Adrenal gland (tissue), 19 donors: ENCODE measurements at places on chromosomes 5 and 9.

- DNase-seq = no peak
Measured at GRCh38 chr5:67996596-67996995, 219.0 kb upstream of the PIK3R1 start.

DNA sequence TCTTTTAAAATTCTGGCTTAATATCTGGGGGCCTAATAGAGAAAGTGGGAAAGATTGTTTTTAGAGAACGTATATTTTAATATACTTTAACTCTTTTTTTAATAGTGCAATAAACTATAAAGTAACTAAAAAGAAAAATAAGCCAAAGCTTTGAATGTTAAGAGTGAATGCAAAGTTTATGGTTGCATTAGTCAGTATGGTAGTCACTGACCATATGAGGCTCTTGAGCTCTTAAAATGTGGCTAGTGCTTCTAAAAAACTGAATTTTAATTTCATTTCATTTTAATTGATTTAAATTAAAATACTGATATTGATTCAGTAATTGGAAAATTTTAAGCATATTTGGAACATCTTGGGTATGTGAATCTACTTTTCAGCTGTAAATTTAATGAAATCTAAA is 310.7 kb downstream of the PJA2 start:
- no peak for DNase-seq

DNA sequence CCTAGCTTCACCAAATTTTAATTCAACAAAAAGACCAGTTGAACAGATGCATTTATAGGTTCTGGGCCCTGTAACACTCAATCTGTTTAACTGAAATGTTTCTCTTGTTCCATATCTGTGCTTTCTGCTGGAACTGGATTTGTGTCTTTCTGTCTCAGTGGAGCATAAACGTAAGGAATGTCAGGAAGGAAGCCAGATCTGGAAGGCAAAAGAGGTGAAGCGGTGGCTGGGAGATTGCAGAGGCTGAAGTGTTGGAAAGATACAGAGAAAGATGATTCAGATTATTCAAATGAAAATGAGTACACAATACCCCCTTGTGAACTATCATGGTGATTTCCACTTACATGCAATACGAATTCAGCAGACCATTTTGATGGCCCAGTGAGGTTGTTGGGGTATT is 406.8 kb downstream of the BRINP1 start:
- DNase-seq = no peak

GRCh38 chr5:140346348-140347221 is at the start of gene HBEGF:
HBEGF (minus strand) TSS chr5:140346603; CDS start chr5:140346328, 275 bp downstream.
- DNase-seq = peak; percentile 89

DNA sequence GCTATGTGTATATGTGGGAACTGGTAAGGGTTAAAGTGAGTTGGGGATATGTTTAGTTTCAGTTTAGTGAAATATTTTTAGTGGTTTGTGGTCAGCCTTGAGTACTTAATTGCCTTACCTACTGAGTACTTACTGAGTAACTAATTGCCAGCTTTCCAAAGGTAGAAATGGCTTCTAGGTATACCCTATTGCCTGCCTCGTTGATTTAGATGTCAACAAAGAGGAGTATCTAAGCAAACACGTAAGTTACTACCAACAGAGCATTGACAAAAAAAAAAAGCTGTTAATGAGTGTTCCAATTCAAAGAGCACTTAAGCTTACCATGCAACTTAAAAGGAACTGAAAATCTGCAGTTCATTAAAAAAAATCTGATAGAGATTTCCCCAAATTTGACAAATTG is 8.8 kb downstream of the ATP10B start:
- DNase-seq = no peak

DNA sequence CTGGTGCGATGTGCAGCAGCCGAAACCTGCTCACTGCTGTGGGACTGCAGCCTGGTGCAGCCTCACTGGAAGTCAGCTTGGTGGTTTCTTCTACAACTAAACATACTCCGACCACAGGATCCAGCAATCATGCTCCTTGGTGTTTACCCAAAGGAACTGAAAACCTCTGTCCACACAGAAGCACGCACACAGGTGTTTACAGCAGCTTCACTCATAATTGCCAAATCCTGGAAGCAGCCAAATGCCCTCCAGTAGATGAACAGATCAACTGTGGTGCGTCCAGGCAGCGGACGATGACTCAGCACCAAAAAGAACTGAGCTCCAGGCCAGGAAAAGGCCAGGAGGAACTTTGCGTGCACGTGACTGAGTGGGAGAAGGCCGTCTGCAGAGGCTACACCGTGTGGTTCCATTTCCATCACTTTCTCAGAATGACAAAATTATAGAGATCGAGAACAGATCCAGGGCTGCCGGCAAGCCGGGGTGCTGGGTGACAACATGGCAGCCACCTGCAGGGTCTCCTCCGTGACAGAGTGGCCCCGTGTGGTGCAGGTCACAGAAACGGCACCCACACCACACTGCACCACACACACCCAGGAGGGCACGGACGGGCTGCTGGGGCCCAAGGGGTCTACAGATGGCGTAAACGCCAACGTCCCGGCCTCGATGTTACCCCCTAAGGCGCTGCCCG is 23.1 kb upstream of the NSMF start:
- DNase-seq = peak; percentile 88

- no peak for DNase-seq
Measured at GRCh38 chr5:158058208-158059120, 199.5 kb upstream of the CLINT1 start.

- DNase-seq = no peak
Measured at GRCh38 chr5:142719836-142720370, 34.0 kb upstream of the FGF1 start.

- no peak for DNase-seq
Measured at GRCh38 chr9:101341958-101342357, 42.8 kb downstream of the BAAT start.

DNA sequence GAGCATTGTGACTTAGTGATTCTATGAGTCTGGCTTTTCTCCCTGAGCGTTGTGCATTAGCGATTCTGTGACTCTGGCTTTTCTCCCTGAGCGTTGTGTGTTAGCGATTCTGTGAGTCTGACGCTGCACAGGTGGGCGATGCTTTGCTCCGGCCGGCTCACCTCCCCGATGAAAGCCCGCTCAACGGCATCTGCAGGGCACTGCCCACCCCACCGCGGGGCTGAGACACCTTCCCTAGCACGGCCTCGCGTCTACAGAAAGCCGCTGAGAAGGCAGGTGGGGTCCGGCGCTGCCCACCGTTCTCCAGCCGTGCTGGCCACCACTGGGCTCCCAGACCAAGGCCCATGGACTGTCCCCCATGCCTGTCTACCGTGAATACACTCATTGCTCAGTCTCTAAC is 12.8 kb upstream of the SLC9A3 start:
- no peak for DNase-seq

DNA sequence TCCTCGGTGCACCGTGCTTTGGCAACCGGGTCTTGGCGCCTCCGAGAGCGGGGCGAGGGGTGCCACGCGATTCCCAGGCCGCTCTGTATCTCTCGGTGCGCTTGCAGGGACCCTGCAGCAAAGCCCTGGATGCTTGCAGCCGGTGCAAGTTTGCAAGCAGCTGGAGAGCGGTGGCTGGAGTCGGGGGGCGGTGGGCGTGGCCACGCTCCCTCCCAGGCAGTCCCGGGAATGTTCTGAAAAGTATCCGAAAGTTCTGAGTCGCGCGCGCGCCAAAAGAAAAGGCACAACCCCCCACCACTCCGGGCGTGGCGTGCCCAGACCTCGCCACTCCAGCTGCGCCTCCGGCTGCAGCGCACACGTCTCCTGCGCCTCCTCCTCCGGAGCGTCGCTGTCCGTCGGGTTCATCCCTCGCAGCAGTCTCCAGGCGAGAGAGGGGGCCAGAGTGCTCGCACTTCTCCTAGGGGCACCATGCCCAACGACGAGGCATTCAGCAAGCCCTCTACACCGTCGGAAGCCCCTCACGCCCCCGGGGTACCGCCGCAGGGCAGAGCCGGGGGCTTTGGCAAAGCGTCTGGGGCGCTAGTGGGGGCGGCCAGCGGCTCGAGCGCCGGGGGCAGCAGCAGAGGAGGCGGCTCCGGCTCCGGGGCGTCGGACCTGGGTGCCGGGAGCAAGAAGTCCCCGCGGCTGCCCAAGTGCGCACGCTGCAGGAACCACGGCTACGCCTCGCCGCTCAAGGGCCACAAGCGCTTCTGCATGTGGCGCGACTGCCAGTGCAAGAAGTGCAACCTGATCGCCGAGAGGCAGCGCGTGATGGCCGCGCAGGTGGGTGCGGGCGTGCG is at the start of gene DMRT1:
DMRT1 (plus strand) TSS at position 327 of the 839 bp plus-strand sequence; CDS start at position 469, 142 bp downstream.
- DNase-seq = no peak

DNA sequence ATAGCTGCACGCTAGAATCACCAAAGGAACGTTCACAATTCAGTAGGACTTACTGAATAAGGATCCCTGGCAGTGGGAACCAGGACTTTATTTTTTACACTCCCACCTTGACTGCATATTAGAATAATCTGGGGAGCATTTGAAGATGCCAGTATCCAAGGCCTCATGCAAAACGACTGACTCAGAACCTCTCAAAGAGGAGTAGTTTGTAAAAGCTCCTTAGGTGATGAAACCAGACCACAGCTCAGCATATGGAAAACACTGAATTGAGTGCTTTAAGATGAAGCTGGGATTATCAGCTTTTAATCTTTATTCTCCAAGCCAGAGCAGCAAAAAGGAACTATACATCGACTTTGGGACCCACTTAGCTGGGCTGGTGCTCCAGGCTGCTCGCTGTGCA is 288.3 kb downstream of the MLLT3 start:
- DNase-seq = no peak

GRCh38 chr5:133933169-133933509 is 35.3 kb downstream of the C5orf15 start:
- no peak for DNase-seq

DNA sequence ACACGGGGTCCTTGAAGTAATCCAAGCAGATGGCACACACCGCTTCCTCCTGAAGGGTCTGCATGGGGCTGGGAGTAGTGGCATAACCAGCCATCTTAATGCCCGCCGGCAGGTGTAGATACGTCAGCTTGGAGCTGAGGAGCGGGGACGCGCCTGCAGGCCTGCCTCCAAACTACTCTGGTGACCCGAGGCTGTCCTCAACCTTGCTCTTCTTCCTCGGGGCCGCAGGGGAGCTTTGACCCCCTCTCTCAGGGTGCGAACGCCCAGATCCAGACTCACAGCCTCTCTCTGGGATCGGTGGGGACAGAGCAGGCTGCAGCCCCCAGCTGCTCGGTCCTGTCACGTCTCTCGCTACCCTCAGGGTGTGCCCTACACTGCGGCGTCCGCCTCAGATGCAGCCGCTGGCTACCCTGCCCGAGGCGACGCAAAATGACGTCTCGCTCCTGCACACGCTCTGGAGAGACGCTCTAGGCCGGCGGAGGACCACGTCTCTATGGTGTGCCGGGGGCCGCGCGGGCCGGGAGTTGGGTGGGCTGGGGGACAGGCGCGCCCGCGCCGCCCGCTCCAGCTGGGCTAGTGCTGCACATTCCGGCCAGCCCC is at the start of gene TRIM52:
TRIM52 (minus strand) TSS at position 424 of the 600 bp plus-strand sequence; CDS start at position 94, 330 bp downstream.
- peak; percentile 91 for DNase-seq

- DNase-seq = no peak
Measured at GRCh38 chr5:144191998-144192397, 21.3 kb downstream of the KCTD16 start.

DNA sequence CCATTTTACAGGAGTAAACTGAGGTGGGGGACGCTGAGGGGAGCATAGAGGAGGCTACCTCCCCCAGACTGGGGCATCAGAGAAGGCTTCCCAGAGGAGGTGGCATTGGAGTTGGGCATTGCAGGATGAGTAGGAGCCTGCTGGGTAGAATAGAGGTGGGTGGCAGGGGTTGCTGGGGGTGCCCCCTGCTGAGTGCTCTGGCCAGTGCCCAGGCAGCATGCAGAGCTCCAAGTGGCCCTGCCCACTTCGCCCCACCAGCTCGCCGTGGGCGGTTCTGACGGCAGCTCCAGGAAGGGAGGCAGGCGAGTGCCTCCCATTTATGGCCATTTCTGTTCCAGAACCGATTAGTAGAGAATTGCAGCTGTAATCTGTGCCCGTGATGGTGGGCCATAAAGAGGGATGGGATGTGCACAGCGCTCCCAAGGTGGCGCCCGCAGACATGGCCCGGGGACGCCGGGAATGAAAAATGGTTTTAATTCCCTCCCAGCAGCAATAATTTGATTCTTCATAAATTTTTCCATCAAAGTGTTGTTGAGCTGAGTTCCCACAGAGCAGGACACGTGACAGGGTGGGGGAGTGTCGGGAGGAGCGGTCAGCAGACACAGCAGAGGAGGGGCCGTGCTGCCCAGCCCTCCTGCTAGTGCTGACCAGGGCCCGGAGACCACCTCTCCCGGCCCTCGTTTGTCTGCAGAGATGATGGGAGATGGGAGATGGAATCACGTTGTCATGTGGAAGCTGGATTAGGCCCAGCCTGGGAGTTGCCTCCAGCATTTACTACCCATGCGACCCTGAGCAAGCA is 75.5 kb downstream of the LMX1B start:
- DNase-seq = no peak

DNA sequence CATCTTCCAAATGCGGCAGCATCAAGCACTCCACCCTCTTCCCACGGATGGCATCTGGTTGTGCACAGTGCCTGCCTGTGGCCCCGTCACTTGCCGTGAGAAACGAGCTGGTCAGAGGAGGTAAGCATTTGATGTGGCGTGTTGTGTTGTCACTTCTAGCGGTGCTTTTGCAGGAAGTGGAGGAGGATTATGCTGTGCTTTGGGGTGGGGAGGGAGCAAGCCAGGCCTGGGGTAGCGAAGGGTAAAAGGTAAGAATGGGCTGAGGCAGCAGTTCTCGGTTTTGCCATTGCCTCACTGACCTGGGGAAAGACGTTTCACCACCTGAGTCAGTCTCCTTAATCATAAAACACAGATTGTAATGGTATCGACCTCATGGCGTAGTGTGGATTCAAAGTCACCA is 2.3 kb upstream of the POMT1 start:
- DNase-seq = no peak

GRCh38 chr5:54301849-54302248 is 8.5 kb downstream of the ARL15 start:
- no peak for DNase-seq

DNA sequence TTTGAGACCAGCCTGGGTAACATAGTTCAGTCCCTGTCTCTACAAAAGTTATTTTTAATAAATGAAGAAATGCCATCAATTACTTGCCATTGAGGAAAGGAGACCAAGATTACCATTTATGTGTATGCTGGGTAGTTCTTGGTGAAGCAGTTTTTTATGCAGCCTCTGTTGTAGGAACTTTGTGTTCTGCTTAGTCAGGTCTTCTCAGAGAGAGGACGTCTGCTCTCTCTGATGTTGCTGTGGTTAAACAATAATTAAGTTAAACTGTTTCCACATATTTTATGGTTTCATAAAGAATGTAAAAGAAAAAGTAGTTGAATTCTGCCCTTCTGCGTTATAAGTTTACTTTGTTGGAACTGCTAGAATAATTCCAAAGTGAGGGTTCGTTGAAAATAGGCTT is 210.5 kb downstream of the KDM4C start:
- no peak for DNase-seq

DNA sequence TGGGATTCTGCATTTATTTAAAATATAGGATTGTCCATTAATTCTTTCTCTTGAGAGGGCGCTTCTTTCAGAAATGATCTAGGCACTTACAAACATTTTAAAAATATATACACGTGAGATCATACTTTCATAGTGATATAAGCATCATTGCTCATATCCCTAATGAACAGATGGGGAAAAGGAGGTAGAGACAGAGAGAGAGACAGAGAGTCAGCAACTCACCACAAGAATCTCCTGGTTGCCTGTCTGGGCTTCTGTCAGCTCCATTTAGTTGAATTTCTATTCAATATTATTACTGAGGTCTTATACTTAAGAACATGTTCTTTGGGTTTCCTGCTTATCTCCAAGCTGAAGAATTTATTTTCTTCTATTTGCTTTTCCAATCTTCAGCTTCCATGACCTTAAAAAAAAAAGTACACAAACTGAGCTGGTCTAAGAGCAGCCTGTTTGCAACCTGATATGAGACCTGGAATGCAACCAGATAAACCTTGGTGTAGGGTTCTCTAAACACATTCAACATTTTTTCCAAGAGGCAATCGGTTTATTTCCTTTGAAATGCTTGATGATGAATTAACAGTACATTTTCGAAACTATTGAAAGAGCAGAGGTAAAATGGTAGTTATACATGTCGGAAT is 51.6 kb upstream of the LIFR start:
- no peak for DNase-seq
